ENCODE measurements at places on chromosomes 1 and 21.
A peak's percentile ranks its signal among the peaks of the same experiment; 100 is the strongest.

- no peak for DNase-seq
Observed at GRCh38 chr1:64842224-64842623, 97.3 kb downstream of the RAVER2 start.

DNA sequence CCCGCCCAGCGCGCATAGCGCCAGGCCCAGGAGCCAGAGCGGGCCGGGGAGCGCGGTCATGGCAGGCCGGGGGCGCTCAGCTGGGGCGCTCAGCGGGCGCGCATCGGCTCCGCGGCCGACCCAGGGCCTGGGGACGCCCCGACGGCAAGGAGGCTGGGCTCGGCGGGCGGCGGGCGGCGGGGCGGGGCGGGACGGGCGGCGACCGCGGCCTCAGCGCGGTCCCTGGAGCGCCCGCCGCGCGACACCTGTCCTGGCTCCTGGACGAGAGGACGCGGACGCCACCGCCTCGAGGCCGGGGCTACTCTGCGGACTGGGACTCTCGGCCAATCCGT is 273 bp downstream of the BMP8B start:
- DNase-seq = no peak

DNA sequence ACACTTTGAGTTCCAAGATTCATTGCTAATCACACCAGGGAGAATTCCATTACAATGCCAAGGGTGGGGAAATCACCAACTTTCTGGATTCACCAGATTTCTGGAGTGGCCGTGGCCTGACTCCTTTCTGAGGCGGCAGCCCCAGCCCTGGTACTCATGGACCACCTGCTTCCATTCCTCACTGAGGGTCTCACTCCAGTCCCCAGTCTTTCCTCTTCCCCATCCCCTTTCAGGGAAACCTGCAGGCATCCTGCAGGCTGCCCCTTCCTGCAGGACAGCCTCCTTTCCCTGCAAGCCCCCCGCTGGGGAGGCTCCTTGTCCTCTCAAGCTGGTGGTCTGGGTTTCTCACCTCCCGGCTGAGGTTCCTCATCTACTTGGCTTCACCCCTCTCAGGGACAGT is 12.7 kb upstream of the CDK18 start:
- DNase-seq = no peak

DNA sequence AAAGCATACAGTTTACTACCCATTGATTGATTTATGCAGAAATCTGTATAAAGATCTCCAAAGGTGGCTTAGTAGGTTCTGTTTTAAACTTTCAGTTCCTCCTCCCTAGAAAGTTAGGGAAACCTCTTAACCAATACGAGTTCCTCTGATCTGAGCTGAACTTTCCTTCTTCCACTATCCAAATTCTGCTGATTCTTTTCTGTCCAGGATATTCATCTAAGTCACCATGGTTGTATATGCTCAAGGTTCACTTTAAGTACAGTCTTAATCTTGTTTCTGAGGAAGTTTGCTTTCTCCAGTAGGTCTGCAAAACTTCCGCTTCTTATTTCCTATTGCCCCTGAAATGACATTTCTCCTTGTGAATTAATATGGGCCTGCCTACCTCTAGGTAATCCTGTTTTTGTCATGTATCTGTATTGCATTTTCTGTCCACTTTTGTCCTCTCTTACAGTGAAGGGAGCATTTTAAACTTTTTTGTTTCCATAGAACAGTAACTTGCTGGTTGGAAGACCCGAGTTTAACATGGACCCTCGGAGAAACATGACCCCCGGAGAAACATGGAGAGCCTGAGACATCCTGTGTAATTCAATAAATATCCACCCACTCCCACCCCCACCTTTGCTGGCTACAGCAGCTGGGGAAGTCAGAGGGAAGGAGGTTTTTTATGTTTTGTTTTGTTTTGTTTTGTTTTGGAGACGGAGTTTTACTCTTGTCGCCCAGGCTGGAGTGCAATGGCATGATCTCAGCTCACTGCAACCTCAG is 16.7 kb upstream of the TUT4 start:
- DNase-seq = no peak

GRCh38 chr1:158067662-158068061 is 74.2 kb downstream of the KIRREL1 start:
- peak; percentile 41 for DNase-seq

- no peak for DNase-seq
Observed at GRCh38 chr1:109268431-109269211, 14.3 kb downstream of the PSRC1 start.

DNA sequence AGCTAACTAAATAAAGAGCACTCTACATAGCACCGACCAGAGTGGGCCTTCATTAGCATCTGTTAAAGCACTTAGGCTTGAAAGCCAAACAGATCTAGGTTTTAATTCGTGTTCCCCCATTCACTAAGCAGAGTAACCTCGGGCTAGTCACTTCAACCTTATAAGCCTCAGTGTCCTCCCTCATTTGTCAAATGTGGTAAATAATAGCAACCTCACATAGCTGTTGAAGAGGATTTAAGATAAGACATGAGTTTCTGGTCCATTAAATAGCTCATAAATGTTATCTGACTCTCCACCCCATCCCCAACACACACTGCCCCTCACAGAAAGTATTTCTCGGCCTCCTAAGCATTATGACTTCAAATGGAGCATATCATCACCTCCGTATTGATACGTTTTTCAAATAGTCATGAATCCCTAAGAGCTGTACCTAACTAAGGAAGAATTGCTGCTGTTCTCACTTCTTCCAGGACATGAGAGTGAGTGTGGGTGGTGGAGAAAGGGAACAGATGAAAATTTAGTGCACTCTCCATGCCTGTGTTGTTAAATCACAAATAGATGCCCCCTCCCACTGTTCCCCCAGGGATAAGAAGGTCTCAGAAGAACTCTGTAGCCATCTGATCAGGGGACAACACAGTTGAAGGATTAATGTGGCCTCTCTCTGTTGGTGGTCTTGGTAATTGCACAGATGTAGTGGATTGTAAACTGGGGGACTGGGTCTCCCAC is 47.6 kb downstream of the PLPP3 start:
- DNase-seq = no peak

DNA sequence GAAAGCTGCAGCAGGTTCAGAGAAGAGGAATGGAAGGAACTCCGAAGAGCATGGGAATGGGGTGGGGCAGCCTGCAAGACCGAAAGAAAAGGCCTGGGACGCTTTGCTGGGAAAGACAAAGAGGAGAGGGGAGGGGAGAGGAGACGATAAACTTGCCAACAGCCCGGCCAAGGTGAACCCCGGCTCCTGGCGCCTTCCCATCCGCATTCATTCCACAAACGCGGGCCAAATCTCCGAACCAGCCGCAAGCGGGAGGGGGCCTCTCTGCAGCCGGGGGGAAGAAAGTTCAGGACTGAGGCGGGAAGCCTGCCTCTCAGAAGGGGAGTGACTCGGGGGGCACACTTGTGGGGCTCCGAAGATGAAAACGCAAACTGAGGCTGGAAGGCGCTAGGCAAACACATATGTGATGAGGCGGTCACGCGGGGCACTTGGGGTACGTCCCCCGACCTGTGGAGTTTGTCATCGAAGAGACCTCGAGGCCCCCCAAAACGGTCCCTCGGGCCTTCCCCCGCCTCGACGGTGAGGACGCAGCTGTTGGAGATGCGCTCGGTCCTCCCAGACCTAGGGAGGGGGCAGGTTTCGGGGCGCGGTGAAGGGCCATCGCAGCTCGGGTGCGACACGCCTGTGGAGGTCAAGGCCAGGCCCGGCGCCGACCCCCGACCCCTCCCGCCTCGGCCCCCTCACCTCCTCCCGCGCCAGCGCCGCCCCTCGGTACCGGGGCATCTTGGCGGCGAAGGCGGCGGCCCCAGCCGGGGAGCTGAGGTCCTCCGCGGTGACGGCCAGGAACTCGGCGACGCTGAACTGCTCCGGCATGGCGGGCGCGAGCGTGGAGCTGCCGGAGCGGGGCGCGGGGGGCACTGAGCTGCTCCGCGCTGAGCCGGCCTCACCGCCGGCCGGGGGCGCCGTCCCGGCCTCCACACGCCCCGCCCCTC is at the start of gene ASAP3:
Gene ASAP3, minus strand, starts transcription at position 859 of the 932 bp plus-strand sequence. Its CDS starts 46 bp downstream, at position 813.
- DNase-seq = peak; percentile 54

- peak; percentile 55 for DNase-seq
Observed at GRCh38 chr1:201436393-201436792, 14.9 kb upstream of the TNNI1 start.

DNA sequence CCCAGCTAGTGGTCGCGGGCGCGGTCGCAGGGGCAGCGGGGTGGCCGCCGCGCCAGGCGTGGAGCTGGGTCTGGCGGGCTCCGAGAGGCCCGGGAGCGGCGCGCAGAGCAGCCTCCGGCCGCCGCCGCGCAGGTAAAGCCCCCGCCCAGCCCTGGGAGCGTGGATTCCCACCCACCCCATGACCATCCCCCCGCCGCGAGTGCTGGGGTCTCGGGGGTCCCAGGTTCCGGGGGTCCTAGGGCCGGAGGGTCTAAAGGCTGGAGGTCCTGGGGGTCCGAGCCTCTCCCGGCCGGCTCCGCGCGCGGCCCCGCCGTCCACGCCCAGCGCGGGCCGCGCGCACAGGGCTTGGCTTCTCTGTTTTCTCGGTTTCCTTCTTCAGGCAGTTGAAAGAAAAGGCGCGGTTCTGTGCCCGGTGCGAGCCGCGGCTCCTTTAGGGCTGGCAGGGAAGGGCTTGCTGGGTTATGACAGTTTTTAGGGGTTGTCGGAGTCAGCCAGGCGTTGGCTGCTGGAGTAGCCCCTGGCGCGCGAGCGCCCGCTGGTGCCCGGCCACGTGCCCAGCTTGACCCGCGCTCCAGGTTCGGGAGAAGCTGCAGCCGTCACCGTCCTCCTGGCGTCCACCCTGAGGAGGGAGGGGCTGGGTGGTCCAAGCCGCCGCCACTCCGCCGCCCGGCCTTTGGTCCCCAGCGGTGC is 359 bp downstream of the LRRC3 start:
- peak; percentile 67 for DNase-seq

DNA sequence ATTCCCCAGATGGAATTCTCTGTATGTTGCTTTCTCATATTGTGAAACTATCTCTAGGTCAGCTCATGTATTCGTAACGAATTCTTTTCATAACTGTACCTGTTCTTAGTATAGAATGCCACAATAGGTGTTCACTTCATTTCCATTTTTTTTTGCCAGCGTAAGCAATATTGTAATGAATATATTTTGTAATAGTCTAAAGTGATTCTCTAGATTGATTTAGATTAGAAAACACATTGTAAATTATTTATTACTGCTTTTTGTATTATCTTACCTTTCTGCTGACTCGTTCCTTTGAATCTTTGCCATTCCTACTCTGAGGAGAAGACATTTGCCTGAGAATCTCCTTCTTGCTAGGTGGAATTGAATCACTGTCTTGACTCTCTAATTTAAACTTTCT is 14.8 kb downstream of the PDC start:
- no peak for DNase-seq

Data from neural progenitor cell (in vitro differentiated cells).